DMS 273 treated with DMSO at 0.1 percent for 48 hours (cell line): ENCODE measurements at places on chromosomes 7 and 10.

DNA sequence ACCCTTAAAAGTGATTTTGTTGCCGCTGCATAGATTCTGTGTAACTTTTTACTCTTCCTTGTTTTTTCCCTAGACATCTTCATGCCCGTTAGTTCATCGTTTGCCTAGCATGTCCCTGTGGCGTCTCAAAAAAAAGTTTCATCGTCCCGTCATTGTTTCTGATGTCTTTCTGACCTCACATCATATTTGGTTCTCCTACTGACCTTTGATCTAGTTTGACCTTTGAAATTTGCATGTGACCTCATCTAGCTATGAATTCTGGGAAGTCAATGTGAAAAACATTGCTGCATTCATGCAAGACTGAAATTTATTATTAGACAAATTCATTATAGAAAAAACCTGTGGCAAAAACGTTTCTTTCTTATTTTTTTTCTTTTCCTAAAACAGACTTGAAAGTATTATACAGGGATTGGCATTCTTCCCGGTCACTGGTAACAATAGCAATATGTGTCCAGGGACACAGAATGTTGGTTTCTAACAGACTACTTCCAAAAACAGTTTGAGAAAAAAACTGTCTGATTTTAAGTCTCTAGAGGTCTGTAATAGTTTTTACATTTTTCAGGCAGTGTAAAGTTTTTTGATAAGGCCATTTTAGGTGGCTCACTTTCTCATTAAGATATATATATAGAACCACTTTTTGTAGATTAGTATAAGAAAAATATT lies 280.9 kb downstream of the USP6NL start:
- DNase-seq, result no peak

DNA sequence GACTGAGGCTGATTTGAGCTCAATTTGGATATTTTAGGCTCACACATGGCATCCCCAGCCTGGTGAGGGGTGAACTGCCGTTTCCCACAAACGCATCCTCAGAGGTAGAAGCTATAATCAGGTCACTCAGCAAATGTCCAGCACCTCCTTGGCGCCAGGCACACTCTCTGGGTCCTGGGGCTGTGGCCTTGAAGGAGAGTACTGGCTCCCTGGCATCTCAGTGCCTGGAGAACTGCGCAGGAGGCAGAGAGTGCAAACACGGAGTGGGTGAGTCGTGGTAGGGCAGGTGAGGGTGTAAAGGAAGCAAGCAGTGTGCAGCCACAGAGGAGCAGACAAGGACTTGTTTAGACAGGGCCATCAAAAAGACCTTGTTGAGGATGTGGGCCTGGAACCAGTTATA lies 224.0 kb upstream of the ZNF32 start:
- DNase-seq, result no peak

DNA sequence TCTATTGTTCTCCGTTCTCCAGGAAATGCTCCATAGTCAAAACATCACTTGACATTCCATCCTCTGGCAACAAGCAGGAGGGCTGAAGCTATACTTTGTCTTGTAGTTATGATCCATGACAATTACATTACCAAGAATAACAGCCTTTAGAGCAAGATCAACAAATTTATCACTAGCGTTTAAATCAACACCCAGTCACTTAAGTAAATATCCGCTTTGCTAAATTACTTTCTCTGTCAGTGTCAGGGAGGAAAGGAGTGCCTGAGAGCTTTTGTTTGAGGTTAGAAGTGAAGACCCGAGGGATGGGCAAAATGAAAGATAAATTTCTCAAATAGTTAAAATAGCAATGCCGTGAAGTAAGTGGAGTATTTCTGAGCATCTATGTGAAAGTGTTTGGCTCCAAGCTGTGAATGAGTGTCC lies 236.1 kb upstream of the BMPER start:
- no peak for DNase-seq

GRCh38 chr10:649798-650440 lies 39.5 kb downstream of the DIP2C start:
- DNase-seq, result no peak

DNA sequence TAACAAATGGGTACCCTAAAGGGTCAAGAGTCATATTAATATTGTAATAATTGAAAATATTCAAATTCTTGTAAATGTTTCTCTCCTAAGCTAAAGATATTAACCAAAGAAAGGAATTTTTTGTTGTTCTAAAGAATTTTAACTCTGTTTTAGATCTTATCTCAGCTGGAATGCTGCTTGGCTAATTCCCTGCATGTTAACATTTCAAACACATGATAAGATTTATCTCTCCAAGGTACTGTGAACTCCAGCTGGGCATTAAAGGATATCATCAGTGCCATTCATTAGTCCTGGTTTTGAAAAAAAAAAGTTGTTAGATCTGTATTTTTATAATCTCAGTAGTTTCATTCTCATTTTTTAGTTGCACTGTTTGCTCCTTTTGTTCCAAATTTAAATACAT lies 76.9 kb downstream of the MAPK8 start:
- no peak for DNase-seq
